Activated CD8-positive, alpha-beta T cell treated with anti-CD3 and anti-CD28 coated beads, Interleukin-2, amount 10 ng/mL, durations not matched to agents 7 days and 5 days (primary cell): ENCODE measurements at places on chromosomes 13 and 19. TPM values are rescaled to one million over a fixed set of nuclear protein-coding genes. Genes with fewer than 3 reads are reported as not detected.

DNA sequence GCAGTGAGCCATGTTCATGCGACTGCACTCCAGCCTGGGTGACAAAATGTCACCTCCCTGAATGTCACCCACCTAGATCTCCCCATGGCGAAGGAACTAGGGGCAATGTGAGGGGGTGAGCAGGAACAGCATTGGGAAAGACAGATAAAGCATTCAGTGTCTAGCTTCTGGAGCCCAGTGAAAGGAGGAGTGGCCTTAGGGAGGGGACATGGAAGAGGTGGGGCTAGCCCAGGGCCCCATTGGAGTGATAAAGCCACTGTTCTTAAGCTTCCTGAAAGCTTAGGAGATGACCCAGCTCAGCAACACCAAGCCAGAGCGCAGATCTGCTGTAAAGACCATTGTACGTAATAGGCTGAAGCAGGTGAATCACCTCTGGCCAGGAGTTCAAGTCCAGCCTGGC, 13.0 kb upstream of the KCNN1 start:
- DNase-seq = no peak

GRCh38 chr19:18221815-18222725, 4.2 kb downstream of the PDE4C start:
- no peak for DNase-seq

DNA sequence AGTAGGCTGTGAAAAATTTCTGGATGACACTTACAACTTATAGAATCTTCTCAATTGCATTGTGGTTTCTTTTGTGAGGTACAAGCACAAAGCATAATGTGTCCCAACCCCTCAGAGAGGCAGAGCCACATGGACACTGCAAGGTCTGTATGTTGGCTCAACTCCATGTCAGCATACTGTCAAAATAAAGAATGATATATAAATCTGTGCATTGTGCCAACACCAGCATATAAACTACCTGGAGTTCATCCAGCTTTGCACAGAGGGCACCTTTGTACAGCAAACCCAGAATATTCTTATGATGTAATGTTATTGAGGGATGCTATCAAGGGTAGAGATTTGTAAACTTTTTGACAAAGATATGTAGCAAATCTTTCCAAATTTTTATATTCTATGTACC, 1065.8 kb upstream of the MIR17HG start:
- no peak for DNase-seq

DNA sequence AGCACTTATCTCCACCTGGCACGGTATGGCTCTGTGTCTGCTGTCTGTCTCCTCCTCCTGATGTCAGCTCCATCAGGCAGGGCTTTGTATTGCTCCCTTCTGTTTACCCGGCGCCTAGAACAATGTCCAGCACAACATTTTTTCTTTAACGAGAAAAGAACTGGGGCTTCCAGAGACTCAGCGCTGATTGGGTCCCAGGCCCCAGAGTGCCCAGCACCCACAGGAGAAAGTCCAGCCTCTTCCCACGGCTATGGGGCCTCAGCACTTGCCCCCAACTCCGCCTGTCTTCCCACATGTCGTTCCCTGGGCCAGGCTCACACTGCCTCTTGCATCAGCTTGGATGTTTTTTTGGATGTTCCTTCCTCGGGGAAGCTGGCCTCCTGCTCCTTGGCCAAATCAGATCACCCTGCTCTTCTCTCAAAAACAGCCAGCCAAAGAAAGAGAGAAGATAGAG, 6.9 kb downstream of the MYPOP start:
- no peak for DNase-seq

The WDR88 gene
- not detected for total RNA-seq
